ENCODE measurements at places on chromosomes 1 and 21.

DNA sequence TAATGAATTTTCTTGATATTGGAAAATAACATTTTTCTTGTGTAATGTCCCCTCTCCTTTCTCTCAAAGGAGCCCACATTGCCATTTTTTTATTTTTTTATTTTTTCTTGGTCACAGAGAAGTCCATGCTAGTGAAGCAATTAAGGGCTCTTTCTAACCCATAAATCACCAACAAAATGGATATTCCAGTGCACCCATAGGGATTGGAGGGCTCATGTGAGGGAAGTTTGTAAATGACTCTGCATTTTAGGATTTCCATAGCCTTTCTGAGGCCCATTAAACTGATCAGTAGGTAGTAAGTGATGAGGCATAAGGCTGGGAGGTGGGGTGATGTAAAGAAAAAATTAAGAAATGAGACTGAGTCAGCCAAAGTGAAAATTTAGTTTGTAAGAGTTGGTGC lies 55.9 kb upstream of the JAK1 start:
- DNase-seq = no peak

GRCh38 chr21:31693222-31693621 lies 33.7 kb downstream of the SOD1 start:
- no peak for DNase-seq

GRCh38 chr1:47821760-47822159 lies 175.4 kb downstream of the TRABD2B start:
- no peak for DNase-seq

GRCh38 chr1:44407430-44408211 lies 2.6 kb downstream of the RNF220 start:
- no peak for DNase-seq

DNA sequence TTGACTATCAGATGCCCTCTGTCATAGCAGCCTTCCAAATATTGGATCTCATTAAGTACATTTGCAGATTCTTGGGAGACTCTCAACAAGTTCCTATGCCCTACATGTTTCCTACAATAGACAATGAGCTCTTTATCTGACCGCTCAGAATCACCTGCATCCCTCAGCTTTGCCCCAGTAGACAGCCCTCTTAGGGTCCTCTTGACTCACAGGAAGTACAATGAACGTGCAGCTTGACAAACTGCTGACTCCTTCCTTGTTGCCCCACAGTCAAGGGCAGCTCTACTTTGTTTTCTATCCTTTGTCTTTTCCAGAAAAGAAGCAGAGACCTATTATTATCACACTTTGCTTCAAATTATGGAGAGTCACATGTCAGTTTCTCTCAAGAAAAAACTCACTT lies 27.6 kb downstream of the SLC44A5 start:
- DNase-seq = no peak

GRCh38 chr1:6570100-6570499 lies 9.7 kb upstream of the ZBTB48 start:
- no peak for DNase-seq

DNA sequence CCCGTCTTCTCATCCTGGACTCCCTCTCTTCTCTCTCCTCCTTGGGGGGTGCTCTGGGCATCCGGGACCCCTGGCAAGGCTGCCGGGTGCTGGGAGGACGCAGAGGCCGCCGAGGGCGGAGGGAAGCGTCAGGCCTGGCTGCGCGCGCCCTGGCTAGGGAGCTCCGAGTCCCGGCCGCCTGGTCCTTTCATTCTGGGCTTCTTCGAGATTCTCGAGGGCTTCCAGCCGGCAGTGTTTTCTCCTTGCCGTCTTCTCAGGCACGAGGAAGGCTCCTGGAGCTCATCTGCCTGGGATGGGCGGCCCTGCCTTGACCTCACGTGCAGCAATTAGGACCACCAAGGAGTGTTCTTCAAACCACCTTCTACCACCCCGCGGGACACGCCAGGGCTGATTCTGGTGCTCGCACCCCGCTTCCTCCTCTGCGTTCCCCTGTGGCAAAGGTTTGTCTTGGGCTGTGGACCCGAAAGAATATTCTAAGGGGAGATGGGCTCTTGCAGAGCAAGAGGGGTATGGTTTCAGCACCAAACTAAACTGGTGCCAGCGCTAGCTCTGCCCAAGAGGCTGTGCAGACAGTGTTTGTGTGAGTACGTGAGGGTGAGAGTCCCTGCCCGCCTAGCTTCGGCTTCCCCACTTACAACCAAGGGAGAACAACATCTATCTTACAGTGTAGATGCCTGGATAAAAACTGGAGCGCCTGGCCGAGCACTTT lies 36.5 kb downstream of the PIK3CD start:
- no peak for DNase-seq

- no peak for DNase-seq
Observed at GRCh38 chr1:98766255-98766654, 104.7 kb downstream of the SNX7 start.

- DNase-seq = no peak
Observed at GRCh38 chr1:29736582-29737188, 500.4 kb downstream of the PTPRU start.

DNA sequence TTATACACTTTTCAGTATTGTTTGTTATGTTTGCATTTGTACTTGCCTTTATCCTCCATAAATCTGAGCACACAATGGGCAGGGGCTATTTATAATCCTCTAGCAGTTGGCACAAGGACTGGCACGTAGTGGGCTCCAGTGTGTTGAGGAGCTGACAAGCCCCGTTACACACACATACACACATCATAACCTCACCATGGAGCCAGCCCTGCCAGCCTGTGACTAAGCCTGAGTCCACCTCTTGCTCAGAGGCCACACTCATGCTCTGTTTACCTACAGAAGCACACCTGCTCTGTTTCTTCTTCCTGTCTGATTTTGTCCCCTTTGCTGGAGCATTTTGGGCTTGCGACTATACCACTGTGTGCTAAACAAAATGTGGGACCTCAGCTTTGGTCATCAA lies 64.5 kb upstream of the SPATA6 start:
- DNase-seq = no peak

DNA sequence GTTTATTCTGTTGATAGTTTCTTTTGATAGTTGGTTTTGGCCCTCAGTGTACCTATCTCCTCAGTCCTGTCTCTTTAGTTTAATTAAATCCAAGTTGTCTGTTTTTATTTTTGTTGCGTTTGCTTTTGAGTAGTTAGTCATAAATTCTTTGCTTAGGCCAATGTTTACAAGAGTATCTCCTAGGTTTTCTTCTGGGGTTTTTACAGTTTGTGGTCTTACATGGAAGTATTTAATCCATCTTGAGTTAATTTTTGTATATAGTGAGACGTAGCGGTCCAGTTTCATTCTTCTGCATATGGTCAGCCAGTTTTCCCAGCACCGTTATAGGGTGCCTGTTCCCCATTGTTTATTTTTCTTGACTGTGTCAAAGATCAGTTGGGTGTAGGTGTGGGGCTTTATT lies 139.4 kb downstream of the POU2F1 start:
- no peak for DNase-seq

DNA sequence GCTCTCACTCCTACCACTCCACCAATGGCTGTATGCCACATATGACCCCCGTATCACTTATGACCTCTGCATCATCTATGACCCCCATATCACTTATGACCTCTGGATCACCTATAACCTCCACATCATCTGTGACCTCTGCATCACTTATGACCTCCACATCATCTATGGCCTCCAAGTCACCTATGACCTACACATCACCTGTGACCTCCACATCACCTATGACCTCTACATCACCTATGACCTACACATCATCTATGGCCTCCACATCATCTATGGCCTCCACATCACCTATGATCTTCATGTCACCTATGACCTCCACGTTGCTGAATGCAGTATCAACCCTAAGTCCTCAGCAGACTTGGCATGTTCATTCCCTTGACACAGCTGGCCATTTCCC lies 271.2 kb downstream of the MATN1 start:
- DNase-seq = no peak

- DNase-seq = no peak
Observed at GRCh38 chr1:95095833-95096217, 21.3 kb upstream of the TLCD4 start.

DNA sequence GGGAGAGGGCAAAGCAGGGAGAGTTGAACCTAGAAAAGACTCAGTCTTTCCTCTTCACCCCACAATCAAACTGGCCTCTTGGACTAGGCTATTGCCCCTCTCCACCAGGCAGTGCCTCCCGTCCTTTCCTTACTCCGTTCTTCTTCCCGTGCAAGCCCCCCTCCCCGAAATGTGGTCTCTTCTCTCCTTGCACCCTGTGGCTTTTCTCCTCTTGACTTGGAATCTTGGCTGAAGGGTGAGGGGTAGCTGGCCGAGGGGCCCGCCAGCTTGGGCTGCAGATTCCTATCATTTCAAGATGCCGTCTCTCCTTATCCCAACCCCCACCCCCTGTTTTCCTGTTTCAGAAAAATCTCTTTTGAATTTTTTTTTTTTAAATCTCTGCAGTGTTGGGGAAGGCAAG lies 1.6 kb downstream of the WNT2B start:
- no peak for DNase-seq

GRCh38 chr1:24481101-24481500 lies 21.5 kb upstream of the RCAN3 start:
- no peak for DNase-seq

DNA sequence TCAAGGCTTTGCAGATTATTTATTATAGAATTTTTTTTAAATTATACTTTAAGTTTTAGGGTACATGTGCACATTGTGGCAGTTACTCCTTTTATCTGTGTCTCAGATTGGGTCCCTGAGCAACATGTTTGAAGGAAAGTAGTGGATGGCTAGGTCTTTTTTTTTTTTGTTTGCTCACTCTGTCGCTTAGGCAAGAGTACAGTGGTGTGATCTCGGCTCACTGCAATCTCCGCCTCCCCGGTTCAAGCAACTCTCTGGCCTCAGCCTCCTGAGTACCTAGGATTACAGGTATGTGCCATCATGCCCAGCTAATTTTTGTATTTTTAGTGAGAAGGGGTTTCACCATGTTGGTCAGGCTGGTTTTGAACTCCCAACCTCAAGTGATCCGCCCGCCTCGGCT lies 39.6 kb upstream of the KIF21B start:
- DNase-seq = no peak

GRCh38 chr21:16455526-16455925 lies 725.7 kb downstream of the USP25 start:
- no peak for DNase-seq

GRCh38 chr1:226098870-226099835 lies 36.6 kb downstream of the H3-3A start:
- no peak for DNase-seq

DNA sequence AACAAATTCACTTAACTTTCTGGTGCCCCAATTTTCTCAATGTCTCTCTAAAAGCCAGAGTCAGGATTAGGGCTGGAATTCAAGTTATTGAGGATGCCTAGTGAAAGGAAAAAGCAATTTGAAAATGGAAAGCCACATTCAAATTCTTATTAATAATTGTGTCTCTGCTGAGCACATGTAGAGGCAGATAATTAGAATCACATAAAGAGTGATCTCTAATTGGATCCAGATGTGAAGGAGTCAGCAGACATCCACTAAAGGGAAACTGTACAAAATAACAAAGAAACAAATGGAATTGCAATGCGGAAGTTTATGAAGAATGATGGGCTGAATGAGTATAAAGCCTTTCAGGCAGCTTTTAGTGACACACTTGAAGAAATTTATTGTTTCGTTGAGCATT lies 482.6 kb downstream of the TTLL7 start:
- no peak for DNase-seq

- no peak for DNase-seq
Observed at GRCh38 chr1:144101397-144102045, 129.7 kb upstream of the FAM72C start.

- DNase-seq = no peak
Observed at GRCh38 chr1:77509898-77510297, 172.6 kb downstream of the ZZZ3 start.

DNA sequence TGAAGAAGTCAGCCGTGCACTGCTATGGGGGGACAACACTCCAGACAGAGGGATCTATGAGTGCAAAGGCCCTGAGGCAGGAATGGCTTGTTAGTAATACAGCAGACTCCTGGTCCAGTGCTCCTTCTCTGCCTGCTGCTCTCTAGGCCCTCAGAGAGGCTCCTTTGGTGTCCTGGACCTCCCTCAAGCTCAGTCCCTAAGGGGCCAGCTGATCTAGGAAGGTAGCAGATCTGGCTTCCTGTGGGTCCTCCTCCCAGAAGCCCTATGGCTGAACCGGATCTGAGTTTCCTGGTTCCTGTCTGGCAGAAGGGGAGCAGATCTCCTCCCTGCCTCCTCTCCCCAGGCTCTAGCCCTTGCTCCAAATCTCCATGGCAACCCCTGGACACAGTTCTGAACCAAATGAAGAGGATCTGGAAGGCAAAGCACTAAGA lies at the start of gene LDLRAD2:
Gene LDLRAD2, plus strand, starts transcription at position 391 of the 431 bp plus-strand sequence. CDS start 187 bp downstream, outside the sequence.
- DNase-seq = no peak

DNA sequence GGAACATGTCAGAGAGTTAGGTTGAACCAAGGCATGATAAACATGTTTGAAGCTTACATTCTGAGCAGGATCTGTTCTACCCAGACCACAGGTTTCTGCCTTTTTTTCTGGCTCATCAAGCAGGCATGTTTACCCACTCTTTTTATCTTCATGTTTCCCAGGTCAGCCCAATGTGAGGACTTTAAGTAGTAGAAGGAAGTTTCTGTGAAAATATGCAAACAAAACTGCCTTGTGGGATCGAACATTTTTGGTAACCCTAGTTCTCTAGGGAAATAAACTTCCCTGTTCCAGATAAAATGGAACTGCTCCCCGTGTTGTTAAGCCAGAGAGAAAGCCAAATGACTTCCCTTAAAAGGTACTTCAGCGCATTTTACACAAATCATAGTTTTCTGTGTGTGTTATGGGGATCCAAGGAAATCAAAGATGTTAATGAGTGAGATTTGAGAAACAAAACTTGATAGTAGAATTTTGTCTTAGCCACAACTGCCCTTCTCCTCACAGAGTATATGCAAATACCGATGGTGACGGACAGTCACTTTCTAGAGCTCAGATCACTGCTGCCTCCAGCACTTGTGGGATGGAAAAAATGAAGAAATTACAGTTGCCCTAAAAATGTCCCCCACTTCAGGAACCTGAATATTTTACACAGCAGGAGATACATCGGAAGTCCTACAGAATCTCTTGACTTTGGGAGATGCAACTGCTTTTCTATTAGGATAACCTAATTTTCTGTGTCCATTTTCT lies 765 bp upstream of the HIPK1 start:
- DNase-seq = no peak

DNA sequence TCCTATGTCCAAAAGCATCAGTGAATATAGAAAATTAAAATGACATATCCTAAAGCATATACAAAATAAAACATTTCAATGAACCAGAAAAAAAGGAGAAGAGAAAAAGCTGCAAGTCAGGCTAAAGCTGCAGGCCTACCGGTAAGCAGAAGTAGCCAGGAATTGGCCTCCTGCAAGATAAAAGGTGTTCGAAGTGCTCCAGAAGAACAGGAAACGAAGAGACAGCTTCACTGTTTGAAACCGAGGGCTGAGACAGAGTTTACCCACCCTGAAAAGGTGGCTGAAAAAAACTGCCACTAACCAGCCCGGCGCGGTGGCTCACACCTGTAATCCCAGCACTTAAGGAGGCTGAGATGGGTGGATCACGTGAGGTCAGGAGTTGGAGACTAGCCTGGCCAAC lies 37.4 kb downstream of the NSL1 start:
- DNase-seq = no peak

- DNase-seq = no peak
Observed at GRCh38 chr1:168245042-168245441, 19.2 kb downstream of the SFT2D2 start.

- DNase-seq = no peak
Observed at GRCh38 chr1:177163844-177164379, 600 bp downstream of the ASTN1 start.

- peak; percentile 75 for DNase-seq
Observed at GRCh38 chr1:94854458-94855306, 34.5 kb downstream of the SLC44A3 start.

- no peak for DNase-seq
Observed at GRCh38 chr1:48115835-48116234, 106.7 kb upstream of the SLC5A9 start.

GRCh38 chr1:51314974-51315373 lies 15.4 kb downstream of the TTC39A start:
- DNase-seq = no peak
